ENCODE measurements at places on chromosomes 5 and 9. TPM values are rescaled to one million over a fixed set of nuclear protein-coding genes. Genes with fewer than 3 reads are reported as not detected.

Gene SEC16A
- 34.9 TPM for polyA plus RNA-seq

Gene FGF18
- polyA plus RNA-seq: 5.1 TPM

Gene GRIA1
- polyA plus RNA-seq: 0.45 TPM

Gene YTHDC2
- polyA plus RNA-seq: 7.0 TPM

Gene NR5A1
- polyA plus RNA-seq: not detected

Gene PCDHA9
- 0.02 TPM for polyA plus RNA-seq

Gene ANKRD18A
- not detected for polyA plus RNA-seq

Gene NRARP
- 2.3 TPM for polyA plus RNA-seq

Gene ATP10B
- polyA plus RNA-seq: 0.10 TPM

Gene COL27A1
- 20.6 TPM for polyA plus RNA-seq

Gene SOWAHA
- polyA plus RNA-seq: 0.11 TPM

Gene HRH2
- polyA plus RNA-seq: 7.0 TPM

Gene FOXD4L5
- not detected for polyA plus RNA-seq

Gene C6
- polyA plus RNA-seq: 20.6 TPM

Gene PCDHB12
- polyA plus RNA-seq: 0.81 TPM

Gene CYLC2
- polyA plus RNA-seq: not detected

Gene PCYOX1L
- 2.6 TPM for polyA plus RNA-seq

Gene GPRIN1
- polyA plus RNA-seq: 0.59 TPM

Gene TNFSF15
- polyA plus RNA-seq: 0.16 TPM

Gene TMEM171
- polyA plus RNA-seq: not detected

Gene C8G
- polyA plus RNA-seq: not detected

Gene TYRP1
- 0.12 TPM for polyA plus RNA-seq

Gene DNAI1
- 0.26 TPM for polyA plus RNA-seq

Gene GLIPR2
- polyA plus RNA-seq: 67.7 TPM

Gene AP3S1
- polyA plus RNA-seq: 127 TPM

Gene CEL
- 1.5 TPM for polyA plus RNA-seq

Gene CDH18
- 0.03 TPM for polyA plus RNA-seq

Gene SPATA31D4
- polyA plus RNA-seq: not detected

Gene OBP2B
- not detected for polyA plus RNA-seq

Gene PCDHGB4
- polyA plus RNA-seq: 0.34 TPM

Gene NTRK2
- polyA plus RNA-seq: 11.1 TPM

Gene WHRN
- 7.0 TPM for polyA plus RNA-seq

Gene GPX3
- 5,613 TPM for polyA plus RNA-seq

Gene TSLP
- polyA plus RNA-seq: 0.06 TPM

Gene BTNL8
- 1.00 TPM for polyA plus RNA-seq

Gene SPINK5
- 0.98 TPM for polyA plus RNA-seq

Gene ENC1
- 4.4 TPM for polyA plus RNA-seq

Gene BAAT
- polyA plus RNA-seq: not detected

Gene OR13C3
- polyA plus RNA-seq: not detected

Gene OR1J2
- polyA plus RNA-seq: not detected
